Ovary (tissue), 10 donors: ENCODE measurements at places on chromosomes 12 and 14. TPM values are rescaled to one million over a fixed set of nuclear protein-coding genes. Genes with fewer than 3 reads are reported as not detected.
A peak's percentile ranks its signal among the peaks of the same experiment; 100 is the strongest.

GRCh38 chr14:67158566-67158965 is 30.7 kb upstream of the GARIN2 start:
- no peak for DNase-seq

GRCh38 chr14:69013943-69014782 is 35.1 kb upstream of the ACTN1 start:
- DNase-seq = no peak

DNA sequence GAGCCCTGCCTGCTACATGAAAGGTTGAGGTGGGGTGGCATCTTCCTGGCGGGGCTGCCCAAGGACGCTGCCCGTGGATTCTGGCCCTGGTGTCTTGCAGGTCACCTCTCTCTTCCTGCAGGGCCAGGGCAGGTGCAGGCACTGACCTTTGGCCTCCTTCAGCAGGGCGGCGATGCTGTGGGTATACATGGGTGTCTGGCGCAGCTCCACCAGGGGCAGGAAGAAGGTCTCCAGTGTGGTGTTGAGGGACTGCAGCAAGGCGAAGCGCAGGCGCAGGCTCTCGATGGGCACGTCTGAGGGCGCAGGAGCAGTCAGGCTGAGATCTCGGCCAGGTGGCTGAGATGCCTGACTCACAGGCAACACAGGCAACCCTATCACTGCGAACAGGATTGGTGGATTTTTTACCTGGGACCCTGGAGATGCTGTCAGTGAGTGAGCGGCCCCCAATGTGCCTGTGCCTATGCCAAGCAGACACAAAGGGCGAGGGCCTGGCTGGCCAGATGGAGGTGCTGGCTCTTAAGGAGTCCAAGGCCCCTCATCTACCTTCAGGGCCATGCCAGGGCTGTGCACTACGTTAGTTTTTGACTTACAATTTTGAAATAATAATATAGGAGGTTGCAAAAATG is 45.7 kb downstream of the TRAFD1 start:
- DNase-seq = no peak

DNA sequence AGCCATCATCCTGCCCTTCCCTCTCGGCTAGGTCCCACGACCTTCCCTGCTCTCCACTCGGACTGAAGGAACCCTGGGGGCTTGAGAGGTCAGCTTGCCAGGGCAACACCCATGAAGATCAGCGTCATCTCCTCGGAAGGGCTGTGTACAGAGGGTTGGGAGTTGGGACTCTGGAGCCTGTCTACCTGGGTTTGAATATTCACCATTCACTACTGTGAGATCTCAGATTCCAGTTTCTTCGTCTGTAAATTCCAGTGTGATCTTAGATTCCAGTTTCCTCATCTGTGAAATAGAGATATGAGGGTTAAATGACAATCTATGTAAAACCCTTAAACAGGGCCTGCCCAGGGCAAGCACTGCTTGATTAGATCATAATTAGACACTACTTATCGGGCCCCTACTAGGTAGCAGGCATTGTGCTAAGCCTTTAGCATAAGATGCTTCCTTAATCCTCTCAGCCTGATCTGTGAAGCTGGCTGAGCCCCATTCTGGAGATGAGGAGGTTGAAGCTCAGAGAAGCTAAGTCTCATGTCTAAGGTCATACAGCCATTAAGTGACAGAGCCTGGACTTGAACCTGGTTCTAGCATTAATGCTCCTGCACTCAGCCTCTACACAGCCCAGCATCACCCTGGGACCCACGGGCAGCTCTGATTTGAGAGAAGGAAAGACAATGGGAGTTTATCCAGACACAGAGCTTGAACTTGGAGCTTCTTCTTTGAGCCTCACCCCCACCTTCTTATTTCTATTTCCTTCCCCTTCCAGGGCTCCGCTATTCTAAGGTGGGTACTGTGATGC is 612 bp upstream of the ZDHHC22 start:
- no peak for DNase-seq

The TAS2R43 gene
- total RNA-seq = 1.8 TPM

DNA sequence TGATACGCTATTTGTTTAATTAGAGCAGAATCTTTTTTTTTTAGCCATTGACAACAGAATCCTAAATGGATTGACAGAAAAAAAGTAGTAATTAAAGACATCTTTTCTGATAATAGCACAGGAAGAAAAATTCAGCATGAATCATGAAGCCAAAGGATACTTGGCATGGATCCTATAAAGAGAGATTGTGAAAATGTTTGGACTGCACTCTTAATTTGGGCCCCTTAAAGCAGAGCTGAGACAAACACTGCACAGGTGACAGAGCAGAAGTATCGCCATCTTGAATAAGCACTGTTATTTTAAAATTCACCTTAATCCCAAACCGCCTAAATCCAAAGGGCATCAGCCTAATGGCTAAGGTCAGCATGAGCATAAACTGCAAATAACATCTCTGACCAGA is 48.8 kb upstream of the SEL1L start:
- no peak for DNase-seq

DNA sequence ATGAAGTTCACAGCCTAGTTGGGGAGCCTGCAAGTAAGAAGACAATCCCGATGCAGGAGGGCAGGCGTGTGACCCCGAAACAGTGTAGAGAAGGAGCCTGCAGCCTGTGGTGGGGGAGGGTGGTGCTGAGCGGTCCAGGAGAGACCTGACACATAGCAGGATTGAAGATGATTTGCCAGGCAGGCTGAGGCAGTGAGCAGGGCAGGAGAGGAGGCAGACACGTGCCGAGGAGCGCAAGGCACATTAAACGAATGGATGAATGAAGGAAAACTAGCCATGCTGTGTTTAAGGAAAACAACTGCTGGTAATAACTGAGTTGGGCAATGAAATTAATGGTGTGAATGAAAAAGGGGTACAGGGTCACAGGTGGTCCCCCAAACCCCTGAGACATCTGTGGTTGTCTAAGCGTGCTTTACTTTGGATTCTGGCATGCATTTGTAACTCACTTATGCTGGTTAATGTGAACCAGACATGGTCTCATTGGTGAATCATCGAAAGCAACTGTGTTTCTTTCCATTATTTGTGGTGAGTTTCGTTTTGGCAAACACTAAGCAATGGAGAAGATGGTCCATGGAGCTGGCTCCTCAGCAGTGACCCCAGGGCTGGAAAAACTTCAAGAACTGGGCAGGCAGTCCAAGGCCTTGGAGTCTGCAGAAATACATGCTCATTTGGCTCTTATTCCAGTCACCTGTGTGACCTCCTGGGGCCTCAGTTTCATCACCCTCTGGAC is 96.9 kb upstream of the EVL start:
- peak; percentile 54 for DNase-seq

- DNase-seq = no peak
Measured at GRCh38 chr14:89501381-89501780, 84.3 kb upstream of the FOXN3 start.

- DNase-seq = peak; percentile 61
Measured at GRCh38 chr14:49861699-49862088, 9.1 kb upstream of the NEMF start.

DNA sequence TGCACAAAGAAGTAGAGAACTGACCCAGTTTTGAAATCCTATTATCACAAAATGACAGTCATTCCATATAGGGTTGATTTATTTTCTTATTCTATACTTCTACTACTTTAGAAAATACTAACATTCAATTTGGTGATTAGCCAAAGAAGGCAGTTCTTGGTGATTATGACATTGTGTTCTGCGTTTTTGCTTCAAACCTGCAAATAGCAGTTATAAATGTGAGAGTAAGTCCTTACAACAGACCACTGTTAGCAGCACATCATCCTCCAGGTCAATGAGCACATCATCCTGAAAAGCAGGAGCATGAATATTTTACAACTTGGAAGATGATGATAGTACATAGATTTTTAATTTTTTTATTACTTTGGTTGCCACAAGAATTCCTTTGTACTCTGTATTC is 53.1 kb downstream of the LIN7A start:
- DNase-seq = no peak

DNA sequence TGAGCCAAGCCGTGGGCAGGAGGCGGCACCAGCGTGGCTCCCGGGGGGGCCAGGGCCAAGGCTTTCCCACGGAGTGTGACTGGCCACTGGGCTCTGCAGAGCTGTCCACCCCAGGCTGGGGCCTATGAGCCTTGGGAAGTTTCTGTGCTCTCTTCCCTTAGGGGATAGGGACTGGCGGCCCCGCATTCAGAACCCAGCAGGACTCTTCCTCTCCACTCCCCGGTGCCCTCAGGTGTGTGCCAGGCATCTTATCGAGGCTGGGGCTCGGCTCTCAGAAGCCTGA is 17.8 kb upstream of the EIF2B2 start:
- no peak for DNase-seq

GRCh38 chr12:684416-684815 is 21.2 kb upstream of the NINJ2 start:
- DNase-seq = no peak

The SYT1 gene
- total RNA-seq = 18.3 TPM

The CLEC6A gene
- not detected for total RNA-seq

GRCh38 chr12:32695787-32696186 is 16.7 kb downstream of the DNM1L start:
- no peak for DNase-seq

GRCh38 chr12:44874981-44875416 is 1.1 kb downstream of the NELL2 start:
- no peak for DNase-seq

DNA sequence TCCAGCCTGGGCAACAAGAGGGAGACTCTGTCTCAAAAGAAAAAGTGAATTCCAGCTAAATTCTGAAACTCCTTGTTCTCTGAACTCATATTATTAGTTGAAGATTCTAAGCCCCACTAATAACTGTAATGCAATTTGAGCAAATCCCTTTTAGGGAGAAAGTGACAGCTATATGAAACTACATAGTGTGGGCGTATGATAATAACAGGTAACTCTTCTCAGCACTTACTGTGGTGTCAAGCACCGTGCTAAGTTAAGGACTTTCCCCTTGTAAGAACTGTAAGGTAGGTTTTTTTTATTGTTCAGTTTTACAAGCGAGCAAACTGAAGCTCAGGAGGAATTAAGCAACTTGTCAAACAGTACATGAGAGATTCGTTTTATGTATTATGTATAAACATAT is 5.4 kb downstream of the ANKRD13A start:
- DNase-seq = no peak

The INHBC gene
- 0.27 TPM for total RNA-seq

DNA sequence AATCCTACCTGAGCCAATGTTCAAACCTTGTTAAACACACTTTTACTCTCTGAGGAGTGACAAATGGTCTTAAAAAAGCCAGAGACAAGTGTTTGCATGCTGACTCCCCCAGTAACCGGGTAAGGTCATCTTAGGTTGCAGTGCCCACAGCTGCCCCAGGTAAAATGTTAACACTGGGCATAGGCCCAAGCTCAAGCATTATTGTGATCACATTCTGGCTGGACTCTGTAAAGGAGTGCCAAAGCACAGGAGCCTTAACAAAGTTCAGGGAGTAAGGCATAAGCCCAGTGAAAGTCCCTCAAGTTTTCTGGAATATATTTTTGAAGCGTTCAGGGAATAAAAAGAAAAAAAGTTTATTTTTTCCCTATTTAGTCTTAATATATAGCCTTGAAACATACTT is 8.6 kb downstream of the EDDM3A start:
- no peak for DNase-seq

DNA sequence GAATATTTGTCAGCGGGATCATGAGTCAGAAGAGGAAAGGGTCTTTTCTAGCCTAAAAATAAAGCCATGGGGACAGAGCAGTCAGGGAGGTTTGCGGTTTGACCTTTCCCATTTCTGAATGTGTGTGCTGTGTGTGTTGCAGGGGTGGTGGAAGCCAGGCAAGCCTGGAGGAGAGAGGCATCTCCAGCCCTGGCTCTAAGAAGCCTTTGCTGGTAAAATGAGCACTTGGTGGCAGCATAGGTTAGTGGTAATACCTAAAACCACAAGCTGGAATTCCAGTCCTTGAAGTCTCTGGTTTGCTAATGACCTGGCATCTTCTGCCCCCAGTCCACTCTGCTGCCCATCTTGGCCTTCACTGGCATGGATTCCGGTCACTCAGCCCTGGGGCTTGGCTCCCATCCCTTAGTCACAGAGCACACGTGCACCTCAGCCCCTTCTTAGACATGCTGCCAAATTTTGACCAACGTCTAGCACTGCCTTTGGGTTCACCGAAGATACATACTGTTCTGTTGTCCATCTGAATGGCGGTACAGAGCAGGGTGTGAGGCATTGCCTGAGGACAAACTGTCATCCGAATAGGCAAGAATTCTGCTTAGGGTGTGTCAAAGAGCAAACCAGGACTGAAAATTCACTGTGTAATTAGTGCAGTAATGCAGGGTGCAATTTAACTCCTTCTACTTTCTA is 52.7 kb downstream of the KCNA5 start:
- DNase-seq = no peak

DNA sequence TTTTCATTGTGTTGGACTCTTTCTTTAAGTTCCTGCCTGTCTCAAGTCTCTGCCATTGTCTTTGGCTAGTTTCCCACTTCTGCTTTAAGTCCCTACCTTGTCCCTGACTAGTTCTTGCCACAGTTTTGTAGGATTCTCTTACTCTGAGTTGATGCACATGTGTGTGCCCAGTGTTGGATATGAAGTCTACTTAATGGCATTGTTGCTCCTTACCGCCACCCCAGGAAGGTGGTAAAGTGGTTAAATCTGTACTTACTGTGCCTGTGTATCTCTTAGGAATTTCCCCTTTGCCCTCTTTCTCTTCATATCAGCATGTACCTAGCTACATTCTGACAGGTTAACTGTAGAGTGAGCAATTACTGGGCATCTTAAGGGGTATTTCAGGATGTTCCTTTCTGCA is 227.1 kb downstream of the NUBPL start:
- no peak for DNase-seq

The LHX5 gene
- total RNA-seq = not detected

The NR1H4 gene
- total RNA-seq = 8.8 TPM

DNA sequence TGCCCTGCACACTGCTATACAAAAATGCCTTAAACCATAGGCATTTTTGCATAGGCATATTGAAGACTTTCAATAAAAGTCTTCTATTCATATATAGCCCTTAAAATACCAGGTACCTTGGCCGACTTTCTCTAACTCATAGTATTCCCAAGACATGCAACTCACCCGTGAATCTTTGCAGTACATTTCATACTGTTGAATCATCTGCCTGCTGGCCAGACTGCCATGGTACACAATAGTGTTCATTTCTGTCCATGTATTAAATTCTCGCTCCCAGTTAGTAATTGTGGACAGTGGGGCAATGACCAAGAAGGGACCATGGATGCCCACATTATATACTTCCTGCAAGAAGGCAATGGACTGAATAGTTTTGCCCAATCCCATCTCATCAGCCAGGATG is 24.3 kb upstream of the SUPT16H start:
- DNase-seq = no peak

- DNase-seq = peak; percentile 14
Measured at GRCh38 chr12:33439587-33440011, at the start of gene SYT10. Gene SYT10 (minus strand): TSS chr12:33439819. CDS start chr12:33439522, 297 bp downstream.

- DNase-seq = no peak
Measured at GRCh38 chr12:52650520-52651081, 1.4 kb downstream of the KRT2 start.

The SLC35F4 gene
- total RNA-seq = not detected

The TAS2R9 gene
- not detected for total RNA-seq

The FCF1 gene
- 43.1 TPM for total RNA-seq

- no peak for DNase-seq
Measured at GRCh38 chr14:34199585-34199984, 248.7 kb upstream of the EGLN3 start.
